ENCODE measurements at places on chromosomes 11 and 22.
A peak's percentile ranks its signal among the peaks of the same experiment; 100 is the strongest.

- DNase-seq: no peak
Observed at GRCh38 chr11:110093407-110094297, 460 bp downstream of the ZC3H12C start.

DNA sequence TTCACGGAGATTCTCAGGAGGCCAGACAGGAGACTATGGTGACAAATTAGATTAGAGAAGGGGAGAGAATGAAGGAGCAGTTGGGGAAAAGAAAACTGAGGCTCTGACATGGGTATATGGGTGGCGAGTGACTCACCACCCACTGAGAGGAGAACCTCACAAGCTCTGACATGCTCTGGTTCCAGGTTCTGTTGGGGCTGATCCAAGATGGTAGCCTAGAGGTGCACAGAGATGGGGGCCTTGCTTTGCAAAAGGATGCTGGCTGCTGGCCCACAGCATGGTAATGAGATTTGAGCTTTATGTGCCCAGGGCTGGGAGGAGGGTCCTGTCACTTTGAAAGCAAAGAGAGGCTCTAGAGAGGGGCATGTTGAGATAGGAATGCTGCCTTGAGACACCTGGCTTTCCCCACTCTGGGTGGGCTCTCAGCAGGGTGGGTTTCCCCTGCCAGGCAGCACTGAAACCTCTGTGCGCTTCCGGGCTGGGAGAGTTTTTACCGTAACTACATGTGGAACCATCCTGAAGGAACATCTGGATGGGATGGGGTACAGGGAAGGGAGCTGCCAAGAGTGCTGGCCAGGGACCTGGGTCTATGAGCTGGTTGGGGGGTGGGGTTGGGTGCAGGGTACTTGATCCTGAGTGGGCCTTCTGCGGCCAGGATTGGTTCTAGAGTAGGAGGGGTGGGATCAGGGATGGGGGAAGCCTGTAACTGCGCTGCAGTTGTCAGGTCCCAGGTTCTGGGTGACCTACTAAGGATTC, 1.2 kb upstream of the GRK2 start:
- no peak for DNase-seq

- DNase-seq: peak; percentile 76
Observed at GRCh38 chr22:24521791-24522245, 26.7 kb downstream of the UPB1 start.

- no peak for DNase-seq
Observed at GRCh38 chr11:111336582-111337256, 38.4 kb downstream of the POU2AF3 start.

DNA sequence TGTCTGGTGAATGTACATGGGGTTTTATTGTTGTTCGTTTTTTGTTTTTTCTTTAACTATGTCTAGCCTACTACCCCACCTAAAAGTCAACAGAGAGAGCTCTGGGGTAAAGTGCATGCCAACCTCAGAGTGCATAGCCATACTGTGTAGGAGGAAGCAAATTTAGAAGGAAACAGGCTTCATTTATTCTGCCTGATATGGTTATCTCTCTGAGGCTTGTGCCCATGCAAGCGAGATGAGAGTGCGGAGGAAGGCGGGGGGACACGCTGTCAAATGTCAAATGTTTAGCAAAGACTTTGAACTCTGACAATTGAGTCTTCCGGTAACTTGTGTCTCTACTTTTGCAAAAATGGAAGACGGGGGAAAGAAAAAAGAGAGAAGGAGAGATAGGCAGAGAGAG, 295.5 kb downstream of the ETS1 start:
- DNase-seq: no peak

- no peak for DNase-seq
Observed at GRCh38 chr22:24180316-24181087, 785 bp upstream of the SUSD2 start.

DNA sequence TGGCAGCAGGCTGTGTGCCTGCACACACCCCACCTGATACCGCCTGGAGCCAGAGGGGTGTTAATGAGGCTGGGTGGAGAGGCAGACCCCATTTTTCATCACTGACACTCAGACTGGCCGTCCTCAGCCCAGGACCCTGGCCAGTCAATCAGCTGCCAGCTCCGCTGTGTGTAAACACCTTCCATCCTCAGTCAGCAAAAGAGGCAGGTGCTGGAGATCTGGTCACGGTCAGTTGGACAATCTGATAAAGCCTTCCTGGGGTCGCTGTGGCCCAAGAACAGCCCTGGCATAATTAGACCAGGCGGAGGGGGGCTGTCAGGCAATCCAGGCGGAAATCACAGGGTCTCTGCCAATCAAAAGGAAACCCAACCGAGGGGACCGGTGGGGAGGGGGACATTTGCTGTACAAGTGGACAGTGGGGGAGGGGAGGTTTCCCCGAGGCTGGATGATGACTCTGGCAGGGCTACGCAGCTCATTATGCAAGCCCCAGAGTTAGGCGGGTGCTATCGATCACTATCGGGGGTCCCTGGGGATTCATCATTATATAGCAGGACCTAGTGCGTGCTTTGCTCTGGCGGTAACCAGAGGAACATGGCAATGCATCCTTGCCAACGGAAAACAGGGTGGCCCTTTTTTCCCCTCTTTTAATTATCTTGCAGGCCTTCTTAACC, 72.9 kb downstream of the ABTB2 start:
- DNase-seq: peak; percentile 36

GRCh38 chr22:46038516-46039430, 61.8 kb upstream of the WNT7B start:
- DNase-seq: no peak

- DNase-seq: no peak
Observed at GRCh38 chr22:17754233-17754925, 19.9 kb downstream of the BID start.

DNA sequence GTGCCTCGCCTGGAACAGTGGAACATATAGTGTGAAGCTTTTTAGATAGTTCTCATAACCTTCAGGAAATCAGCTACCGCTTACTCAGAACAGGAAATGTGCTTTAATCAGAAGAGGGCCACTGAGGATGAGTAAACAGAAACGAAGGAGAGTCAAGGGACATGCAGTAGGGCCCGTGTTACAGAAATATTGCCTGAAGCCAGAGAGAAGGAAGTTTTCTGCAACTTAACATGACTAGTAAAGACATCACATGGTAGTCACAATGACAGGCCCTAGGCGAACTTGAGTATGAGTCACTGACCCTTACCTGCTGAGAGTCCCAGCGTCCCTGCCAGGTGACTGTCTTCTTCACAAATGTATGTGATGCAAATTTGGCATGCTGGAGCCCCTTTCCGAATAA, 39.4 kb downstream of the CARD18 start:
- no peak for DNase-seq

- no peak for DNase-seq
Observed at GRCh38 chr11:114239753-114240161, 56.4 kb upstream of the NNMT start.

GRCh38 chr11:79383874-79384273, 57.0 kb downstream of the TENM4 start:
- no peak for DNase-seq

GRCh38 chr11:74138572-74138971, 32.2 kb downstream of the C2CD3 start:
- DNase-seq: no peak

- DNase-seq: no peak
Observed at GRCh38 chr11:92880381-92880780, 89.1 kb upstream of the MTNR1B start.

GRCh38 chr22:48781868-48782267, 1045.8 kb downstream of the BRD1 start:
- DNase-seq: no peak

DNA sequence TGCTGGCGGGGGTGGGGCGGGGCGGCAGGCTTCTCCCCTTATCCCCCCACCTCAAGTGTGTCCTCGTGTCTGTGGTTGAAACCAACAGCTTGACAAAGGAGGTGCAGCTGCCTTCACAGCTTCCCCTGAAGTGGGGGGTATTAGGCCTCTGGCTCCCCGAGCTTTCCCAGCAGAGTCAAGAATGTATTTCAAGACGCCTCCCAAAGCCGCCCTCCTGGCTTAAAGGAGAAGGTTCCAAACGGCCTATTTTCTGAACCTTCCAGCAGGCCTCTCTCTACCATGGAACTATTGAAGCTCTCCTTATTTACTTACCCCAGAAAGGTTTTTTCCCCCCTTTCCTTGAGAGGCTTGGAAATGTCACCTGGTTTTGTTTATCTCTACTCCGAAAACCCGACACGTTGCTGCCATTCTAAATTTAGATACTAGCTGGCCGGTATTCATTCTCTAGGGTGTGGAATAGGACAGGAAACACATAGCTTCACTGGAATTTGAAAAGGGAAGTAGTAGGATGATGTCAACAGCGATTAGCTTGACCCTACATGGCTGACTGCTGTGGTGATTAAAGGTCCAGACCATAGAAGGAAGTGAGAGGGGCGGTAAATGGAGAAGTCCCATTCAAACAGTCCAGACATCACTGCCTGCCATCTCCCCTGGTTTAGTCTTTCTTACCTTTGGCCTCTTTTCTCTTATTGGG, 671 bp upstream of the PICALM start:
- peak; percentile 71 for DNase-seq

DNA sequence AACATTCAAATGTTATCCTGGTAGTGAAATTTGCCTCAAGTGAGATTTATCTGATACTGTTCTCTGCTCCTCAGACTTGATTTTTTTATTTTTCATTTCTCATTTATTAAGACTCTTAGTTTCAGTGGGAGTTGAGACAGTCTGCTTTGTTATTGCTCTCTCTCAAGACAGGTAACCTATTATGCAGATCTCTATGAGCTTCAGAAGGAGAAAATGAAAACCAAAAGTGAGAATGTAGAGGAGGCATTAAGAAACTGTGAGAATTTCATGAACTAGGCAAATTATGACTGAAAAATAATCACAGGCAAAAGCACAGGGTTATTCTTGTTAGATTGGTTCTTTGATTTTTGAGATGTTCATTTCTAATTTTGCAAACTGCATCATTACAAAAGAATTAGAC, 290.0 kb upstream of the CHORDC1 start:
- DNase-seq: no peak

DNA sequence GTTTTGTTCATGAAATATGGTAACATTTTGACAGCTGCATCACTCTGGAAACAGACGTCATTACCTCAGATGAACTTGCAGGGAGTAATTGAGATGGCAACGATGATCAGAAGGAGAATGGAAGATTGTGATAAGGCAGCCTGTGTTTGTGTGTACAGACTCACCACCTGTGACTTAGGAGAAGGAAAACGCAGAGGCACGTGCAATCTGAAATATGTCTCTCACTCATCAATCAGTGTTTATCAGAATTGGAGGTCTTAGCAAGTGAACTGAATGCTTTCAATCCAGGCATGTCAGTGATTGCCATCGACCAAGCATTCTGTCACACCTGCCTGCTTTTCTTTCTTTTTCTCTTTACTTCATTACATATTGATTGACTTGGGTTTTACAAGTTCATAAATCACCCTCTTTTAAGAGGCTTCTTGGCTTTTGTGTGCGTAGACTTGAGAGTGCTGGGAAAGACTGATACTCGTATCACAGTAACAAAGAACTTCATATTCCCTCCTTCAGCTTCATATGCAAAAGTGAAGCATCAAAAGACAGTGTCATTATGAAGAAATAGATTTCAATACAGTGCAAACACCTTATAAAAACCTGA, 24.6 kb downstream of the FAT3 start:
- no peak for DNase-seq

- no peak for DNase-seq
Observed at GRCh38 chr22:43740587-43741270, 71.4 kb downstream of the EFCAB6 start.

DNA sequence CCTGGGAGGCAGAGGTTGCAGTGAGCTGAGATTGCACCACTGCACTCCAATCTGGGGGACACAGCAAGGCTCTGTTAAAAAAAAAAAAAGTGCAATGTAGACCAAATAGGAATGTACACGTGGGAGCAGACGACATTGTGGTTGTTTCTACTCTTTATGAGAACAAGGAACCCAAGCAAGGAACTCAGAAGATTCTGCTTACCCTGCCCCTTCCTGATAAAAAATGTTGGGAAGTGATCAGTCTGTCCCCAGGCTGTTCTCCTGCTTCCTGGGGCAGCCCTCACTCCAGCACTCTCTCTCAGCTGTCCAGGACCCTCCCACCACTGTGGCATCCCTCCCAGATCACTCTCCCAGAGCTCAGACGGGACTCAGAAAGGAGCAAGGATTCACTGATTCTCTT, 31.8 kb downstream of the SLCO2B1 start:
- no peak for DNase-seq

DNA sequence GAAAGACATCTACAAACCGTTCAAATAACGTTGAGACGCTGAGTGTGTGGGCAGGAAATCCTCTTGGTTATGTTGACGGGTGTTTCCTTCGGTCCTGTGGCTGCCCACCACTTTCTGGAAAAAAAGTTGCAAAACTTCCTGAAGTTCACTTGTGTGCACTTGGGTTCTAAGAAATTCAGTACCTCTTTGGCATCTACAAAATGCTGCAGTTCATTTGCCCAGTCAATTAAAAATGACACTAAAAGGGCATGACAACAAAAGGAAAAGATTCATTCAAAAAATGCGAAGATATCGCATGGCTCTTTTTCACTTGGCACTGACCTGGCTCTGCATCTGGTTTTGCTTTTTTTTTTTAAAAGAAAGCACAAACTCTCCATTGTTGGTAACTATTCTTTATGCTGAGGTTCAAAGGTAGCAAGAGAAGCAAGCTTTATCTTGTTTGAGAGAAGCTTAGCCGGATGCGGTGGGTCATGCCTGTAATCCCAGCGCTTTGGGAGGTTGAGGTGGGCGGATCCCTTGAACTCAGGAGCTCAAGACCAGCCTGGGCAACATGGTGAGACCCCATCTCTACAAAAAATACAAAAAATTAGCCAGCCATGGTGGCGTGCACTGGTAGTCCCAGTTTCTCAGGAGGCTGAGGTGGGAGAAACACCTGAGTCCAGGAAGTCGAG, 10.6 kb upstream of the XBP1 start:
- no peak for DNase-seq

DNA sequence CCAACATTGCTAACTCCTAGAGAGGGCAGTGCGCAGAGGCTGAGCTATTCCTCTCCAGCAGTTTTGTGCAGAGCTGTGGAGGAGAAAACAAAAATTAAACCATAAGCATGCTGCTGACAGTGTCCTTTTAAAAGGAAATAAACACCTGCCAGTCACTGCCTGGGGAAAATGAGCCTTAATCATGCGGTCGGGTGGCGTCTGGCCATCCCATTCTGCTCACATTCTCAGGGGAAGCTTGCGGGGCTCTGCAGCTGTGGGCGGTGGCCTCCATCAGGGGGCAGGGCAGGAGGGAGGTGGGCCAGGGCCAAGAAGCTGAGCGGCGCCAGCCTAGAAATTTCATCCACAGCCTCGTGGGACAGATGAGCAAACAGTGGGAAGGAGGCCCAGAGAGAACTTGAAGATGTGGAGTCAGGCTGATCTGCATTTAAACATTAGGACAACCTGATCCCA, 71.0 kb upstream of the TP53I11 start:
- peak; percentile 19 for DNase-seq

- no peak for DNase-seq
Observed at GRCh38 chr22:28175730-28176492, 256.9 kb upstream of the PITPNB start.
